ENCODE measurements at places on chromosomes 4 and X. TPM values are rescaled to one million over a fixed set of nuclear protein-coding genes. Genes with fewer than 3 reads are reported as not detected.
A peak's percentile ranks its signal among the peaks of the same experiment; 100 is the strongest.

DNA sequence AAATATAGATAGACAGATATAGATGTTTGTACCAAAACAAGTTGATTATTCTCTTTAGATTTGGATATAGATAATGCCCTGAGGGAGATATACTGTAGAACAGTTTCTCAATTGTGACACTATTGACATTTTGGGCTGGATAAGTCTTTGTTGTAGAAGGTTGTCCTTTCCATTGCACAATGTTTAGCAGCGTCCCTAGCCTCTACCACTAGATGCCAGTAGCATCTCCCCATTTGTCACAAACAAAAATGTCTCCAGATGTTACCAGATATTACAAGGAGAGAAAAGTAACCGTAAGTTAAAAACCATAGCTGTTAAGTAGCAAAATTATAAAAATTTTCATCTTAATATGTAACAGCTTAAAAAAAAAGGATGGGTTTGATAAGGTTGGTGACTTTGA, 2595.3 kb downstream of the ARAP2 start:
- no peak overlapping the region for H3K4me3 ChIP-seq
- no peaks in the 10 kb centered on the region for H3K36me3 ChIP-seq
- no peak overlapping the region for H3K27ac ChIP-seq
- DNase-seq: no peak

DNA sequence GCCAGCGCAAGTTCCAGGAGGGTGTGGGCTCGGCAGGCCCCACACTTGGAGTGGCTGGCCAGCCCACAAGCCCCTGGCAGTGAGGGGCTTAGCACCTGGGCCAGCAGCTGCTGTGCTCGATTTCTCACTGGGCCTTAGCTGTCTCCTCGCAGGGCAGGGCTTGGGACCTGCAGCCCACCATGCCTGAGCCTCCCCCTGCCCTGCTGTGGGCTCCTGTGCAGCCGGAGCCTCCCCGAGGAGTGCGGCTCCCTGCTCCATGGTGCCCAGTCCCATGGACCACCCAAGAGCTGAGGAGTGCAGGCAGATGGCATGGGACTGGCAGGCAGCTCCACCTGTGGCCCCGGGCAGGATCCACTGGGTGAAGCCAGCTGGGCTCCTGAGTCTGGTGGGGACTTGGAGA, 139.2 kb upstream of the CXCL13 start:
- peaks cover 7% of the 10 kb centered on the region for H3K4me1 ChIP-seq
- peaks cover 10% of the 10 kb centered on the region for H3K27me3 ChIP-seq
- no peak for DNase-seq
- no peak overlapping the region for H3K4me3 ChIP-seq
- H3K27ac ChIP-seq: no peak overlapping the region
- H3K36me3 ChIP-seq: no peaks in the 10 kb centered on the region

MXRA5 gene
- total RNA-seq: not detected

DNA sequence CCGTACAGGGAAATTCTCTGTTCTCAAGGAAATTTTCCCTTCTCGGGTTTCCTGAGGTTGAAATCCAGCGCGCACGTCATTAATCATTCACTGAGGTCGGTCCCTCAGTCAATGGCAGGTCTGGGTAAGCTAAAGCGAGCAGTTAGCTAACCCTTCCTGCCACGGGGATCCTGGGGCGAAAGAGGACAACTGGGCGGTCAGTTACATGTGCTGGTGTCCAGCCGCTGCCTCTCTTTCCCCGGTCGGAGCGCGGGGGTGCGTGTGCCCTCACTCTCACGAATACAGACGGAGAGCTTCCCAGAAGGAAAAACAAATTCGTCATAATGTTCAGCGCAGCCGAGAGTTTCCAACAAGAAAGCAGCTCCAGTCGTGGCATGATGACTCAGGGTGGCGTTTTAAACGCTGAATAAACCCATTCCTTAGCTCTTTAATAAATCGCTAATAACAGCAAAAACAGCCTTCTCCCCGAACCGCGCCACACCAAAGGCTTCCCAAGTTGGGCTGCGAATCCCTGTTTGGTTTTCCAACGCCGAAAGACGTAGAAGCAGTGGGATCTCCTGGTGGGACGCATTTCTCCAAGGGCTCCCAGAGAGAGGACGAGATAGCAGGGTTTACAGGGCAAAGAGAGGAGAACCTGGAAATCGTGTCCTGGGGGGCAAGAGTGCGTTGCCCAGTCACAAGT, 752 bp upstream of the FGF5 start:
- H3K4me1 ChIP-seq: peaks cover 13% of the 10 kb centered on the region
- H3K36me3 ChIP-seq: no peaks in the 10 kb centered on the region
- DNase-seq: no peak
- H3K27ac ChIP-seq: no peak overlapping the region
- H3K4me3 ChIP-seq: peak overlapping the region; percentile 41

TBC1D8B gene
- 0.26 TPM for total RNA-seq

FRMPD4 gene
- not detected for total RNA-seq

ZFP92 gene
- total RNA-seq: 2.4 TPM

All from activated T-helper 1 cell treated with anti-CD3 and anti-CD28 coated beads, Interleukin-12 subunit alpha, Interleukin-12 subunit beta, Interleukin-2, Interleukin-4 antibody, amounts not matched to agents 30 ng/mL and 10 ng/mL and 1 ng/mL, durations not matched to agents 14 hours and 24 hours and 36 hours (primary cell).